ENCODE measurements at places on chromosomes 16 and 17.

DNA sequence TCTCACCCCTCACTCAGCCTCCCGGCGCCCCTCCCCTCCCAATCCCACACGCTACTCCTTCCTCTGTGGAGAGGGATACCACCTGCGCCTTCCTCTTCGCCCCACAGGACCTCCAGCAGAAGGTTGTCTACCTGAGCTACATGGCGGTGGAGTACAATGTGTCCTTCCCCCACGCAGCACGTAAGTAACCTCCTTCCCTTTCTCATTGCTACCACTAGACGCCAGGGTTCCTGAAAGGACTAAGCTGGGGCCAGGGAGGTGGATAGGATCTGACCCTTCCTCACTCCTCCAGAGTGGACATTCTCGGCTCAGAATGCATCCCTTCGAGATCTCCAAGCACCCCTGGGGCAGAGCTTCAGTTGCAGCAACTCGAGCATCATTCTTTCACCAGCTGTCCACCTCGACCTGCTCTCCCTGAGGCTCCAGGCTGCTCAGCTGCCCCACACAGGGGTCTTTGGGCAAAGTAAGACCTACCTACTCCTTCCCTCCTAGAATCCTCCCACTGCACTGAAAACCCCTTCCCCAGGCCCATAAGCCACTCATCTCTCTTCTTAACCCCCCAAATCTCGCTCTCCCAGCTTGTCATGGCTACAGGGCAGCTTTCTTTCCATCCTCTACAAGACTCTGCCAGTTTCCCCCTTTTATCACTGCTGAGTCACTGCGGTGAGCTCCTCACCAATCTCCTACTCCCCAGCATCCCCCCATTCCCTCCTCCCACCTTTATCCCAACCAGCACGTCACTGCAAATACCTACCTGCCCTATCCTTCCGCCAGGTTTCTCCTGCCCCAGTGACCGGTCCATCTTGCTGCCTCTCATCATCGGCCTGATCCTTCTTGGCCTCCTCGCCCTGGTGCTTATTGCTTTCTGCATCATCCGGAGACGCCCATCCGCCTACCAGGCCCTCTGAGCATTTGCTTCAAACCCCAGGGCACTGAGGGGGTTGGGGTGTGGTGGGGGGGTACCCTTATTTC lies 1.5 kb downstream of the CD68 start:
- no peak for DNase-seq

DNA sequence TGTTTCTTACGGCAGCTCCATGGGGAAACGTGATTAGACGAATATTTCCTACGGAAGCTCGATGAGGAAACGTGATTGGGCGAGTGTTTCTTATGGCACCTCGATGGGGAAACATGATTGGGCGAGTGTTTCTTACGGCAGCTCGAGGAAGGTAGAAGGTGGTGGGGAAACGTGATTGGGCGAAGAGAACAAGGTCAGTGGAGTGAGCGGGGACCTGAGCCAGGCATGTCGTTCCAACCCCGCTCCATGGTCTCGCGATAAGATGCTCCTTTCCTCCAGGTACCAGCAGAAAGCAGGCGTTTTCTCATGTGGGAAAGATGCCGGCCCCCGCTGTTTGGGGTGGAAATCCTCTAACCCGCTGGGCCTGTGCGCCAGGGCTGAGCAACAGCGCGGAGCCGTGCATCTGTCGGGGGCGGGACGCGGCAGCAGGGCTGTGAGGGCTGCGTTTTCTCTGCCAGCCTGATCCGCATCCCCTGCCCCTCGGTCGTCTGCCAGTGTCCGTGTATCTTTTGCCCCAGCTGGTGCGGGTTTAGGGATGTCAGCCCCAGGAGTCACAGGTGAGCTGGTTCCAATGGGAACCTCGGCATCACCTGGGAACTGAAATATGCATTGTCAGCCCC lies 25.6 kb upstream of the DOC2B start:
- no peak for DNase-seq

- no peak for DNase-seq
Observed at GRCh38 chr17:29294580-29294900, 592 bp upstream of the NUFIP2 start.

GRCh38 chr17:34361478-34362061 lies 1.5 kb downstream of the CCL1 start:
- peak; percentile 89 for DNase-seq

DNA sequence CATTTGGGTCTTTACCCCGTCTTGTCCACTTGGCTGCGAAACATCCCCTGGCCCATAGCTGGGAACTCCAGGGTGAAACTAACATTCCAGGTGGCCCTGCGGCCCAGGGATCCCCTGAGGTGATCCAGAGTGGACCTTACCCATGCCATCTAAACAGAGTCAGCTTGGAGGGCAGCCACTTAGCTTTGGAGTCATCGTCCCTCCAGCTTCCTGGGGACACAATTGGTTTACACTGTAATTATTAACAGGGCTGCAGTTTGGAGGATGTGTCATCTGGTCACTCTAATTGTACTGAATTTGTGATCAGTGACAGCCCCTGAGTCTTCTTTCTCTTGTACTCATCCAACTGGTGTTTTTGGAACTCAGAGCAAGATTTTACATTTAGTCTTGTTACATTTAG lies 149.9 kb downstream of the ENGASE start:
- no peak for DNase-seq

DNA sequence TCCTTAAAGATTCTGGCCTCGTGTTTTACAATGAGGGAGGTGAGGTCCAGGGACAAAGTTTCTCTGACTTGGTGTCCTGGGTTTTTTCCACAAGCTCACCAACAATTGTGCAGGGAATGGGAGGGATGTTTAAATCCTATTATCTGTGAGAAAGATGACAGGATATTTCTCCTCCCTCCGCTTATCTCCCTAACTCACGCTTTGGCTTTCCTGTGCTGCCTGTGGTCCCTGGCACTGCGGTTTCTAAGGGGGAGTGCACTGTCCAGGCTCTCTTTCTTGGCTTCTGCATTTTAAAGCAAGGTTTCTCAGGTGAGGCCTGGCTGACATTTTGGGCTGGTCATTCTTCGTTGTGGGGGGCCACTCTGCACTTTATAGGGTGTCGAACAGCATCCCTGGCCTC lies 16.4 kb downstream of the GGA3 start:
- DNase-seq: no peak

DNA sequence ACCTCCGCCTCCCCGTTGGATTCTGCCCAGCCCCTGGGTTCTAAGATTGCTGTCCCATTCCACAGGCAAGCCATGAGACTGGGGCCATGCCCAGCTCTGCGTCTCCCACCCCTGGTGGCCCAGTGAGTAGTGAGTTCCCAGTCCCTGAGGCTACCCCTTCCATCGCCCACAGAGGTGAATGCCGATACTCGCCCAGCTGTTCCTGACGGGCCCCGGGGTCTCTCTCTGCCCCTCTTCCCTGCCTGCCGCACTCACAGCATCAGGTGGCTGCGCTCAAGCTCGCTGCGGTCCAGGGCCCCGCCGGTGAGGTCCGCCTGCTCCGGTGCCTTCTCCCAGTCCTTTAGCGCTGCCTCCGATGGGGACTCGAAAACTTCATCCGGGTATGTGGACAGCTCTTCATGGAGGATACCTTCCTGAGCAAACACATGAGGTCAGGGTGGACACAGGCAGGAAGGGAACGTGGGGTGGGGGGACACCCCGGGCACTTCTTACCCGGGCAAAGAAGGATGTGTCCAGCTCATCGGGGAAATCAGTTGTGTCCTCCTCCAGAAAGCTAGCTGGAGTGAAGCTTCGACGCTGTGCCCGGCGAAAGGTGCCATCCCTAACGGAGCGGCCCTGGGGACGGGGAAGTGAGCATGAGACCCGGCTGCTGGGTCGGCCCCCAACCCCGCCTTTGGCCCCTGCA lies 8.8 kb downstream of the SNRNP25 start:
- DNase-seq: no peak

DNA sequence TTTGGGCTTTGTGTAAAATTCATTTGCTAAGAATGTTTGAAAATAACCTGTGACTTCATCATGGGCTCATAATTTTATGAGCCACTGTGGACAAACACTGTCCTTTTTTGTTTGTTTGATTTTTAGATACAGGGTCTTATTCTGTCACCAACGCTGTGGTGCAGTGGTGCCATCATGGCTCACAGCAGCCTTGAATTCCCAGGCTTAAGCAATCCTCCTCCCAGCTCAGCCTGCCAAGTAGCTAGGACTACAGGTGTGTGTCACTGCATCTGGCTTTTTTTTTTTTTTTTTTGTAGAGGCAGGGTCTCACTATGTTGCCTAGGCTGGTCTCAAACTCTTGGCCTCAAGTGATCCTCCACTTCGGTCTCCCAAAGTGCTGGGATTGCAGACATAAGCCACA lies 8.3 kb downstream of the TEX2 start:
- DNase-seq: no peak

- no peak for DNase-seq
Observed at GRCh38 chr17:6075050-6075449, 4.9 kb downstream of the WSCD1 start.

DNA sequence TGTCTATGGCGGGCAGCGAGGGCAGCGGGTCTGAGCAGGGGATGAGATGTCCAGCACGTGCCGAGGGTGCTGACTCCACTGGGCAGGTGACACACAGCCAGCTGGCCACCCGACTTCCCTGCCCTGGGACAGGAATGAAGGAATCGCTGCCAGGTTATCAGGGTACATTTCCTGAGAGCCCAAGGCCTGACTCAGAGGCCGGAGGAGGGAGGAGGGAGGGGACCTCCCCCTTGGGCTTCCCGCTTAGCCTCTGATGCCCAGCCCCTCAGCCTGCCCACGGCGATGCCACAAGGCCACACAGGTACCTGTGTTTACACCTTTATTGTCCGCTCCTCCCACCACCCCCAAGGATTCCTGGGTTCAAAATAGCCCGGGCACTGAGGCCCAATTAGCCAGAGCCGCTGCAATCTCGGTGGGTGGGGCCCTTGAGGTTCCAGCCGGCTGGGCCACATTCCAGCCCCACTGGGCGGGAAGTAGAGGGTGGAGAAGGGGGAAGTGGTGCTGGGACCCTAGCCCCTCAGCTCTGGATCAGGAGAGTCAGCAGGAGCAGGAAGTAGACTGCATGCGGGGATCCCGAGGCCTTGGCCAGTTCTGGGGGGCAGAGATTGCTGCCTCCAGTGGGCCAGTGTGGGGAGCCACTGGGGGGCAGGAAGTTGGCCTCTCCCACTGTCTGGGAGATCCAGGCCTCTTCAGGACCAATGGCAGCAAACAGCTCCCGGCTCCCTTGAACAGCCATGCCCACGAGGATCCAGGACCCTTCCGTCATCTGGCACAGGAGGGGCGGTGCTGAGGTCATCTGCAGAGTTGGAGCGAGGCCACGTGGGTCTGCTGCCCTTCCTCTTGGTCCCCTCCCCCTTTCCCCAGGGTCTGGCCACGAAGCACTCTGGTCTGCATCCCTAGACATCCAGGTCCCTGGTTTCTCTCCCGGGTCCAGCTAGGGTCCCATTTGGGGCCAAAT lies 3.4 kb upstream of the PRSS8 start:
- peak; percentile 48 for DNase-seq

DNA sequence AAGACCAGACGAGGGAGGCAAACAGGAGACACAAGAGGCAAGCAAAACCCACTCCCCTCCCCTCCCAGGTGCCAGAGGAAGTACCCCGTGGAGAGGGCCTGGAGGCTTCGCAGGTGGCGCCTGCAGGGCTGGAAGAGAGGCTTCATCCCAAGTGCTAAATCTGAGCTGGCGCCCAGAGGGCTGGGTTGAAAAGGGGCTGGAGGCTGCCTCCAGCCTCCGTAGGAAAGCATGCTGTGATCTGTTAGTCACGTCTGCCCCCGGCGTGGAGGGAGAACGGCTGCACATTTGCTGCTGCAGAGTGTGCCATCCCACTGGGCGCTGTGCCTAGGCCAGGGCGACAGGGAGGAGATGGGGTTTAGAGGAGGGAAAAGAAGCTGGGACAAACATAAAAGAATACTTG lies 16.9 kb downstream of the RPH3AL start:
- no peak for DNase-seq

GRCh38 chr17:18910881-18911280 lies 41.1 kb upstream of the SLC5A10 start:
- DNase-seq: no peak

GRCh38 chr17:17086585-17086984 lies 44.3 kb downstream of the MPRIP start:
- no peak for DNase-seq

DNA sequence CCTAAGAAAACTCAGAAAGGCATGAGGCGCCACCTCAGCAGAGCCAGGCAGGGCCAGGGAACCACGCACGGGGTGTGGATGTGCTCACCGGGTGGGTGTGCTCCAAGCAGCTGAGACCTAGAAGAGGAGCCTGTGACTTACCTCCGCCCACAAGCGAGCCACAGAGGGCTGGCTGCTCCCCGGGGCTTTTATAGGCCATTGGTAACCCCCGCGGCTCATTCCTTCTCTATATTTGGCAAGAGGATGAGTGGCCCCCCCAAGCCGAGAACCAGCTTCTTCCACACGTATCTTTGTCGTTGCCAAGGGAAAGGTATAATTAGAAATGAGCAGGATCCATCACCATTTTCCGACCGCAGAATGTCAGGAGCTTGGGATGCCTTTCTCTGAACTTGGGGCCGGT lies at the start of gene MYH3:
Gene MYH3, minus strand, starts transcription at position 162 of the 400 bp plus-strand sequence. CDS start 2,245 bp downstream, outside the sequence.
- DNase-seq: no peak

DNA sequence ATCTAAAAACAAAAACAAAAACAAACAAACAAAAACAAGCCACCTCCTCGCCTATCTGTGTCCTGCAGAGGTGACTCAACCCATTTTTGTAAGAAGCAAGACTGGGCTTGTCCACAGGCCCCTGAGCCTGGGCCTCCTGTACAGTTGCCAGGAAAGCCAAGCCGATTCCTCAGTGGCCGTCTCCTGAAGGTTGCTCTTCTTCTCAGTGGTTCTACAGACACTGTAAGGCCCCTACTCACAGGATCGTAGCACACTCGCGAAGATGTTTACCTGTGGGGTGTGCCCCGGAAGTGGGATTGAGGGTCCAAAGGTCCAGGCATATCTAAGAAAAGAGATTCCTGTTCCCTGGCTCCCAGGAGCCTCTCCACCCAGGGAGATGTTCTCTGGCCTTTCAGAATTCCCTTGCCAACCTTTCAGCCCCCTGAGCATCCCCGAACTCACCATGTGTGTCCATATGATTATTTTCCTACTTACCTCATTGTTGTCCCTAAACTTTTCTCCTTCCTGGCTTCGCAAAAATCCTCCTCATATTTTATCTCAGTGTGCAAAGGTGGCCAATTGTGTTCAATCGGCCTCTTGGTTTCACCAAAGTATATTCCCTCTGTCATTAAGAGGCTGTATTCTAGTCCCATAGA lies 7.5 kb upstream of the CES3 start:
- DNase-seq: no peak

GRCh38 chr16:88458039-88458772 lies 5.1 kb downstream of the ZFPM1 start:
- no peak for DNase-seq

GRCh38 chr16:68760671-68761275 lies 23.7 kb downstream of the CDH1 start:
- DNase-seq: no peak

GRCh38 chr16:85539084-85539483 lies 74.0 kb upstream of the GSE1 start:
- DNase-seq: no peak
